ENCODE measurements at places on chromosomes 2 and 18.
A peak's percentile ranks its signal among the peaks of the same experiment; 100 is the strongest.

DNA sequence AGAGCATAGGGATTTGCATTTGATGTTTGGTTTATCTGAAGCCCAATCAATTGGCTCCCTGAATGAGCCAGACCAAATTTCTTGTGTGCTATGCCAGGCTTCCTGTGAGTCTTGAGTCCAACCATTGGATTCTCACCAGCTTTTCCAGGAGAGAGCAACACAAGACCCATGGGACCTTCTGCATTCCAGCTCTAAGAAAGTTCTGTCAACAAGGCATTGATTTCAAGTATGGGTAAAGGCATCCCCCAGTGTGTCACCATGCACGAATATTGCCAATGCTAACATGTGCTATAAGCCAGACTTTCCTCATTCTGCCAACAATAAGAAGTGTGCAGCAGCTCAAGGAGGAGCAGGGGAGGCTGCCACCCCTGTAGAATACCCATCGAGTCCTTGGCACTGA is 266.6 kb downstream of the ETAA1 start:
- no peak for DNase-seq

DNA sequence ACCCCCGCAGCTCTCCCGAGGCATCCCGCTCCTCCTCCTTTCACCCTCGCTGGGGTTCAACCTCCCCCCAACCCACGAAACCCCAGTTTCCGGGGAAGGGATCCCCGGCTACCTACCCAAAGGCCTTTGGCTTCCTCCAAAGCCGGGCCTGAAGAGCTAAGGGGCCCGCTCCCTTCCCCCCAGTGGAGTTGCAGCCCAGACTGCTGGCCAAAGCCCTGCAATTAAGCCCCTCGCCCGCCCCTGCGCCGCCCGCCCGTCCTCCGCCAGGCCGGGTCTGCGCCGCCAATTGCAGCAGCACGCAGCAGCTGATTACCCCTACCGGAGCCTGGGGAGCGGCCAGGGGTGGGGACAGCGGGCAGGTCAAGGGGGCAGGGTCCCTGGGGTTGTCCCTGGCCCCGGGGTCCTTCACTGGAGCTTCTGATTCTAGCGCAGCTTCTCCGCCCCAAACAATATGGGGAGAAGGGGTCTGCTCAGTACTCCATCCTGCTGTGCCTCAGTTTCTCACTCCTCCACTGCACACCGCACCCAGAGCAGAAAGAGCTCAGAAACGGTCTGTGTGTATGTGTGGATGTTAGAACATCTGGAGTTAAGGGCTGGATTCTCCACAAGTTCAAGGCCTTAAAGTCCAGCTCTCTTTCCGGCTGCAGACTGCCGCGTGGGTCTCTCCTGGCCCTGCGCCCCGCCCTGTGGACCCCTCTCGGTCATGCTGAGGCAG is 16.9 kb downstream of the WNT10A start:
- no peak for DNase-seq

DNA sequence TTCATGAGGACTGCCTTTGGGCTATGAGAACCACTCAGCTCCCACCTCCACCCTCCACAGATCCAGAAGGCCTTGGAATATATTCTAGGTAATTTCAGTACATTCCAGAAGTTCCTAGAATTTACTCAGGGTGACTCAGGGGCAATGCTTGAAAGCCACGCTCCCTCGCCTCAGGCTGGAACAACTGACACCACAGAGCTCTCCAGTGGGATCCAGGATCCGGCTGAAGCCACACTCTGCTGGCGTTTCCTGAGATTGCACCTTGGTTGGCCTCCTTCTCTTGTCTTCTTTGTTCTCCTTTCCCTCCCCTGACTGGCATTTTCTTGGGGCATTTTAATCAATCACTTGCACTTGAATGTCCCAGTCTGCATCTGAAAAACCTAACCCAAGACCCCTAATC is 92.6 kb upstream of the KCNE4 start:
- DNase-seq, result peak; percentile 83

- DNase-seq, result peak; percentile 2
These were observed 52.1 kb upstream of the EPB41L5 start for GRCh38 chr2:119960821-119961220.

GRCh38 chr2:179341152-179341866 is 76.7 kb upstream of the SESTD1 start:
- DNase-seq, result no peak

GRCh38 chr18:48580066-48580465 is 41.2 kb downstream of the CTIF start:
- DNase-seq, result no peak

DNA sequence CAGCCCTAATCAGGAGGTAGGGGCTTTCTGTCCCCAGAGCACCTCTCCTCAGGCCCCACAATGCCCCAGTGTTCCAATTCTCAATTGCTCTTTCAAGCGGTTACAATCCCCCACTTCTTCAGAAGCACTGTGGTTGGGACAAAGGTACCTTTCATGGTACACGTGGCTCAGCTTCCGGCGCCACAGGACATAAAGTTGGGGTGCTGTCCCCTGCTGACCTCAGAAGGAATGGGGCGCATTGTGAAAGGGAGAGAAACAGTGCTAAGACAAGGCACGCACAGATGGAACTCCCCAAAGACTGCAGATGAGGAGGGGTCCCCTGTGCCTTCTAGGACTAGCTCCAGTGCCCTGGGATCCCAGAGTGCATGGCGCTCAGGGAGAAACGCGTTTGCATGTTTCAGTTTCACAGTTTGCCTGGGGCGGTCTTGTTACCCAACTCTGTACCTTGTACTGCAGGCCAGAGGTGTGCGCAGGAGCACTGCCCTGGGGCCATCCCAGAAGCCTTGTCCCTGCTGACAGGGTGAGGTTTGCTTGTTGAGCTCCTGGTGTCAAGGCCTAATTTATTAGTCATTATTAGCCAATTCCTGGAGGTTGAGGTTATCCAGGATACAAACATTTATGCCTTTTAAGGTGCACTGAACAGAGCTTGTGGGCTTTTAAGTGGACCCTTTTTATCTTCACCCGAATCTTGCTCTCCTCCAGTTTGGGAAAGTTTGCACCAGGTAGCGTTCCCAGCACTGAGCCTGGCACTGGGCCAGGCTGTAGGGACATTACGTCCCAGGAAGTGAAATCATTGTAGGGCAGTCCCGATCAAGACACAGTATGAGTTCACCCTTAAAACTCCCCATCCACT is 7.6 kb downstream of the CNDP1 start:
- no peak for DNase-seq

- no peak for DNase-seq
These were observed 10.9 kb downstream of the KLF7 start for GRCh38 chr2:207154556-207155510.

- DNase-seq, result no peak
These were observed 52.2 kb downstream of the LYPD6B start for GRCh38 chr2:149090706-149091105.

- no peak for DNase-seq
These were observed 9.0 kb downstream of the ZNF516 start for GRCh38 chr18:76486038-76486437.

DNA sequence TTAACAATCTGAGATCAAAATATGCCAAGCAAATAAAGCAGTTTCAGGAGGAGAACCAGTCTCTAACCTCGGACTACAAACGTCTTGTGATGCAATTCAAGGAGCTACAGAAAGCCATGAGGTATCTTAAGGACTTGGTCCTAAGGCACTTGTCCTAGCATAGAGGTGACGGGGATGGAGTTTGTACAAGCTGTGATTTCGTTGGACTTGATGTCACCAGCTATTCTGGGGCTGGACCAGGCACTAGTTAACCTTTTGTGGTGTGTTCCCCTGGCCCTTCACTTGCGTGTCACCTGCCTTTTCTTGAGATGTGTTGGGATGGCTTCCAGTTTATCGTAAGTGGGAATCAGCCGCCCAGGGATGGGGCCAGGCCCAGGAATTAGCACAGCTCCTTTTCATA is 33.7 kb downstream of the OTOF start:
- no peak for DNase-seq

DNA sequence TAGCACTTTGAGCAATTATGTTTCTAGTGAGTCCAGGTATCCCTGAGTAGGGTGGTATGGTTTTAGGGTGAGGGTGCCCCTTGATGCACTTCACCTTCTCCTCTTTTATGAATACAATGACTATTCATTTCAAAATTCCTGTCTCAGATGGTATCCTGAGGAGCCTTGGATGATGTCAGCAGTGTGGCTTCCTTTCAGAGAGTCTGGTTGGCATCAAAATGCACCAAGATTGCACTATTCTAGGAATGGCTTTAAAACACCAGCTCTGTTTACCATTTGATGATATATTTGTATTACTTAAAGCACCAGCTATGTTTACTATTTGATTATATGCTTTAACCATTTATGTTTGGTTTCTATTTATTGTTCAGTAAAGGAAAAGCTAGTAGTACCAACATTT is 141.0 kb downstream of the FMNL2 start:
- no peak for DNase-seq

- no peak for DNase-seq
These were observed 63.7 kb downstream of the EIPR1 start for GRCh38 chr2:3313781-3314375.

GRCh38 chr2:95063086-95063958 is 37.8 kb downstream of the MAL start:
- DNase-seq, result no peak

- DNase-seq, result no peak
These were observed 238.8 kb upstream of the TANK start for GRCh38 chr2:160921386-160921964.

DNA sequence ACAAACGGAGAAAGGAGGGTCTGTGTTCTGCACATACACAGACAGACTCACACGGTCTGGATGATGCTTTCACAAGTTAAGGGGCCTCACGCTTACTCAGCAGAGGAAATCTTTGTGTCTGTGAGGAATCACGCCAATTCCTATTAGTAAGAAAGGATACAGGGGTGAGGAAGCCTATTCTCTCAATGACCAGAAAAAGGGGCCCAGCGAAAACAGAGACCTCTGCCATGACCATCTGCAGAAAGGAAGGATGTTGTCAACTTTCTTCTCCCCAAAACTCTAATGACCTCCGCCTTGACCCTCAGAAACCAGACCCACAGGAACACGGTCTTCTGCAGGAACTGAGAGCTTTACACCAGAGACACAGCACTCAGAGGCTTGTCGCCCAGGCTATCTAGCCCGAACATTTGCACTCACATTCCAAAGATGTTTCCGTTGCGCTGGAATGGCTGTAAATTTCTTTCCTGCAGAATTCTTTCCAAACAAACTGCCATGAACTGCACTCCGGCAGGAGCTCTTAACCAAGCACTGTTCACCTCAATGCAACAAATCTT is 186.3 kb downstream of the TCF4 start:
- no peak for DNase-seq

DNA sequence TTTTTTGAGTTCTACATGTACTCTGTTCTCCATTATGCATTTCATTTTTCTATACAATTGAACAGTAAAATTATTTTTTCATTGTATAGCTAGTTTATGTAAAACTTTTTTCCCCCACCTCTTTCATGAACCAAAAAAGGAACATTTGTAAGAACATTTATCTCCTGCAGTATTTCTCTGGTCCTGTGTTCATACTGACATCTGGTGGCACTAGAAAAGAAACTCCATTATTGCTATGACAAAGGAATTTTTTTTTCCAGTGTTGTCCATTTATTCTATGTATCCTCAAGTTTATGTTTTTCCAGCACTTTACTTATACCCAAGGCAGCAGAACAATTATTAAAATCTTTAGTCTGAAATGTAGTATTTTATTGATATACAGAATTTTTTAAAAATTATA is 27.4 kb upstream of the CHAC2 start:
- no peak for DNase-seq

DNA sequence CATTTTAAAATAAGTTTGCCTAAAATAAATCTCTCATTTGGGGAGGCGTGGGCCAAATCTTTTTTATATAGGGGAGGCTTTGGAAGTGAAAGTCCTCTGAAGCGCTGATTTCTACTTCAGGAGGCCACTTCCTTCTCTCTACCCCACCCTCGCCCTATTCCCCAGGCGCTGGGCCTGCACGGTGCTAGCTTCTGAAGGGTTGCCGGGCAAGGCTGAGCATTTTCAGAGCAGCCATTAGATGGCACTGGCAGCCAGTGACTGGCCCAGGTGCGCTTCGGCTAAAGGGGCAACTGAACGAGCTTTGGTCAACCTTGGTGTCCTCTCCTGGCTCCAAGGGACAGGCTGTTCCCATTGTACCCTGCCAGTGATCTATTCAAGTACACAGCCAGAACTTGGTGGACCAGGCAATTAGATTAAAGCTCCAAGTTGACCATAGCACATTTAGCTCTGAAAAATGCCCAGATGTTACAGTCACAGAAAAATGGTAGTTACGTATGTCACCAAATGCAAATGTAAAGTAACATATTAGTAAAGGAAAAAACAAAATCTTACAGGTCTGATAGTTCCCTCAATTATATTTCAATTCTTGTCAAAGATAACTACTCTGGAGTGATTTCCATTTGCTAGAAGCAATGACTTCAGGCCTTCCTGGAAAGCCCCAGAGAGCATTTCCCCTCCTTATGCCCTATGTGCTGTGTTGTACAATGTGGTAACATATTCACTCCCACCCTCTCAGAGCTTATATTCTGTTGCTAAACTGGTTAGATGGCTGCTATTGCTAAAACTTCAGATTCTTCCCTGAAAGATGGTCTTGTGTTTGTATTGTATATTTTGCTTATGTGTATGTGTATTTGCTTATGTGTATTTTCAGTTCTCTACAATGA is 2.1 kb downstream of the POMC start:
- no peak for DNase-seq

DNA sequence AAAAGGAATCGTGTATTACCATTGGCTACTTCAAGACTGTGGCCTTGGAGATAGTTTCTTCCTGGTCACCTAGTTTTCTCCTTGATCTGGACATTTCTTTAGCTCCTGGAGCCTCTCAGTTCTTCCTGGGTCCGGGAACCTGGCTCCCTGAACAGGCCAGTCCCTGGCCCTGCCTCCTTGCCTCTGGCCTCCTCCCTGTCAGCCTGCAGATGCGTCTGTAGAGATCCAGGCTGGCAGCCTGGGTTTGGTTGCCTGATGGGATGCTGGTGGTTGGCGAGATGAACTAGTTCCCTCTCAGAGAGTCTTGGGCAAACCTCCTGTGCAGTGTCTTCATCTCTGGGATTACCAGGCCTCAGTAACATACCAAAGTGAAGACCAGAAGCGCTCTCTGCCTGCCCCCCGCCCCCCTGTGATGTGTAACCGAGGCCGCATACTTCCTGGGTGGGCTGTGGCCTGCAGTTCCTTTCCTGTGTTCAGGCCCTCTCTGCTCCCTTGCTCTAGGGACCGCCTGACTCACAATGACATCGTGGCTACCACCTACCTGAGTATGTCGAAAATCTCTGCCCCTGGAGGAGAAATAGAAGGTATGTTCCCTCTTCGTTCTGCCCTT is 85.4 kb downstream of the DYSF start:
- DNase-seq, result no peak

DNA sequence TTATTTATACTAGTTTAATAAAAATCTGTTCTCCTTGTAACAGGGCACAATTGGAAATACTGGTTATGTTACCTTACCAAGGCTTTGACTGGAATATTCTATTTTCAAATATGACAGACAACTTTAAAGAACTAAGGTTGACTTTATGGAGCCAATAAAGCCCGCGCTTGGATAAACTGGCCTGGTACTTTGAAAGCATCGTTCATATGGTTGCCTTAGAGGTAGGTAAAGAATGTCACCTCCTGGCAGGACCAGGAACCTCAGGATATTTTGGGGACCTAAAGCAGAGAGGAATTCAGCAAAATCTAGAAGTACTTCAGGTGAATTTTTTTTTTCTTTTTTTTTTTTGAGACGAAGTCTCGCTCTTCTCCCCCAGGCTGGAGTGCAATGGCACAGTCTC is 71.2 kb upstream of the CREB1 start:
- DNase-seq, result no peak

All from HS-5 (cell line).